H4 (cell line): ENCODE measurements at places on chromosomes 7 and 10. TPM values are rescaled to one million over a fixed set of nuclear protein-coding genes. Genes with fewer than 3 reads are reported as not detected.

DNA sequence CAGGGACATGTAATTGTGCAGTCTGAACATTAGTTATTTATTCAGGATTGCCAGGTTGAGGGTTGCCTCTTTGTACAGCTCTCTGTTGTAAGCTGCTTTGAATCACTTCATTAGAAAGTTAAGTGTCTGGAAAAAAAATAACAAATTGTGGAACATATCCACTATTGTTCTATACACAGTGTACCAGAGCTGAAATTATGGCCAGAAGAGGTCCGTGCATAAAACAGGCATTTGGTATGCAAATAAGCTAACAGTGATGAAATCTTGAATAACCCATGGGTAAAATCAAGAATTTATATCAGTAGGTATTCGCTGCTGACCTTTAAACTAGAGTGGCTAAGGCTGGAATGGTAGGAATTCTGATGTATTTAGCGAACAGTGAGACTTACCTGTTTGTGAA, 152.1 kb downstream of the LHFPL3 start:
- no peak for DNase-seq

- DNase-seq, result no peak
Observed at GRCh38 chr7:114901771-114902170, 20.1 kb upstream of the MDFIC start.

Gene AGR3
- total RNA-seq, result not detected in 2 replicates

GRCh38 chr7:7548407-7548806, 12.7 kb upstream of the COL28A1 start:
- DNase-seq, result no peak

DNA sequence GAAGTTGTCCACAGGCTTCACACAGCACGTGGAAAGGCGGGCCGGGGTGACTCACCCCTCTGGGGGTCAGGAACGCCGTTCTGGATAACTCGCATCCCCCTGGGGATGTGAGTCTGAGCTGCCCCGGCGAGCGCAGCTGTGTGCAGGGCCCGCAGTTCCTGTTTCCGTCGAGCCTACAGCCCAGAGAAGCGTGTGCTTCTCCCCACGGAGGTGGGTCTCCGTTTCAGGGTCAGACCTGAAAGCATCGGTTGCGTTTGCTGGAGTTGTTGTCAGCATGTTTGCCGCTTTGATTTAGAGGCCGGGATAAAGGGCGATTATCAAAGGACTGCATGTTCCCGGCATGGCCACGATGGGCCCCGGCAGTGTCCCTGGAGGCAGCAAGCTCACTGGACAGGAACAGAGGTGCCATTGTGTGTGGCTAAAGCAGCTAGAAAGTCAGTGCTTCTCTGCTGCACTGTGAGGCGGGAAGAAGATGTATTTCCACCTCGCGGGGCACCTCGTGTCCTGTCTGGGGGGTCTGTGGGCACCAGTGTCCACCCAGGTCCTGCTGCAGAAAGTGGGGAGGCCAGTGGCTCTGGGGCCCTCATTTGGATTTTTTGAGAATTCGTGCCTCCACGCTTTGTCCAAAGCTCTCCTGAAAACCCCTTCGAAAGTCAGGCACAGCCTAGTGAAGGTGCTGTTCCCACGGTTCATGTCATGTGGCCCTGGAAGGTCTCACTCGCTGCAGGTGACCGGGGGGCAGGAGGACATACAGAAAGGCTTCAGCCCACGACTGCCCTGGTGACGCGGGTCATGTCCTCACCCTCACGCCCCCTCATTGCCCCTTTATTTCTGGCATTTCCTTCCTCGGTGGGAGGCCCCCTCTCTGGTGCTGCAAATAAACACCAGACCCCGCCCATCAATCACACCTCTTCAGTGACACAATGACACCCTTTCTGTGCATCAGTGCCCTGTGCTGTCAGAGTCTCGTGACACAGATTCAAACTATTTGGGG, 27.4 kb upstream of the GDI2 start:
- DNase-seq, result no peak

GRCh38 chr7:74202841-74203556, 6.8 kb upstream of the LAT2 start:
- peak; percentile 88 for DNase-seq
